ENCODE measurements at places on chromosomes 1 and 21. TPM values are rescaled to one million over a fixed set of nuclear protein-coding genes. Genes with fewer than 3 reads are reported as not detected.

The SUSD4 gene
- total RNA-seq = 3.9 TPM

The HCRTR1 gene
- not detected for total RNA-seq

The ADAM30 gene
- not detected for total RNA-seq

The PIP5K1A gene
- 33.2 TPM for total RNA-seq

The PLA2G2C gene
- total RNA-seq = 0.82 TPM
